Activated CD8-positive, alpha-beta memory T cell treated with anti-CD3 and anti-CD28 coated beads for 4 hours (primary cell): ENCODE measurements at places on chromosomes 12 and 14.
A peak's percentile ranks its signal among the peaks of the same experiment; 100 is the strongest.

GRCh38 chr12:113639474-113639873, 167.8 kb upstream of the LHX5 start:
- no peak for DNase-seq

GRCh38 chr14:47270715-47271114, 404.7 kb downstream of the MDGA2 start:
- DNase-seq = no peak

- DNase-seq = no peak
These were observed 213.6 kb downstream of the KIF26A start for GRCh38 chr14:104351849-104352492.

GRCh38 chr12:111193496-111193895, 175.4 kb downstream of the PHETA1 start:
- DNase-seq = no peak

DNA sequence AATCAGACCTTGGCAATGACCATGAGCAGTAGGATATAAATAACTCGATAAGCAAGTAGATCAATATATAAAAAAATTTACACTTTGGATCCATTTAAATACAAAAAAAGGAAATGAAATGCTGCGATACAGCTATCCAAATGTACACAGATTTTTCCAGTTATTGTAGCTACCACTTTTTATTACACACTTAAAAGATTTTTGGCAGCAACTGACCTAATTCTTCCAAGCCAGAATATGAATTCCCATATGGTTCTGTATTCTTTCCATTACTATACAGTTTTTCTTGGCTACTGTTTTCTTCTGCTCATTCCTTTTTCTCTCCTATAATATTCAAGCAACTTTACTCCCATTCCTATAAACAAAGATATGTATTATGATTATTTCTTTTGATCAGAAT, 52.2 kb downstream of the TMTC1 start:
- no peak for DNase-seq

DNA sequence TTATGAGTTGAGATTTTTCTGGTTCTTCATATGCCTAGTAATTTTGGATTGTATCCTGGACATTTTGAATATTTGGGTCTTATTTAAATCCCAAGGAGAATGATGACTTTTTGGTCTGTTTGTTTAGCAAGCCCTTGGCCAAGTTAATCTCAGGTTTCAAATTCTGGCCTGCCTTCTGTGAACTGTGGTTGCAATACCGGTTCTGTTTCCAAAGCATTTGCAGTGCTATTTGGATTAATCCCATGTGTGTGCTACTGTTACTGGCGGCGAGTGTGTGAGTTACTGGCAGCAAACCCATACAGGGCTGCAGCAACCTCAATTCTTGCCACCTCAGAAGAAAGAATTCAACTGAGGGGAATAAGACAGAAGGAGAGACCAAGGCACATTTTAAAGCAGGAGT, 51.1 kb downstream of the TMEM260 start:
- DNase-seq = no peak

DNA sequence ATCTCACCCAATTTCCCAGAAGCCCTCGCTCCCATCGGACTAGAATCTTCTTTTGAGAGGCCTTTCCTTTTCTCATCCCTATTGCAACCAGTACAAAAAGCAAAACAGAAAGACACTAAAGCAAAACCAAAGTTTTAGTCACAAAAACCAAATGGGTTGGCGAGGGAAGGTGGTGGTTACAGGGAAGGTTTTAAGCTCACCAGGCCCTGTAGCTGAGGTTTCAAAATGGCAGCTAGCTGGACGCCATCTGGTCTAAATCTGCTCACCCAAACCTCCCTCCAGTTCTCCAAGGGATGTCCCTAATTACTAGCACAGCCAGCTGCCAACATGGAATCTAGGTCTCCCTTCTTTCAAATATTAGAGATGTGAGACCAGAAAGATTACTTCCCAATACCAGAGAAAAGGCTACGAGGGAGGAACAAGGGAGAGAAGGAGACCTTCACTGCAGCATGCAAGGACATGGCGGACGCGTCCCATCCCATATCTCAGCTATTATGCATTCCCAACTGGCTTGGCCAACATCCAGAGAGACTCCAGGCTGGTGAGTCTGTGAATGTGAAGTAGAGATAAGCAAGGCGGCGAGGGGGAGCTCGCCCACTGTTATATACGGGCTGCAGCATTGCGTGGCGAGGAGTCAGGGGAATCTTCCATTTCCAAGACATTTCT, 70.8 kb downstream of the DPF3 start:
- no peak for DNase-seq

DNA sequence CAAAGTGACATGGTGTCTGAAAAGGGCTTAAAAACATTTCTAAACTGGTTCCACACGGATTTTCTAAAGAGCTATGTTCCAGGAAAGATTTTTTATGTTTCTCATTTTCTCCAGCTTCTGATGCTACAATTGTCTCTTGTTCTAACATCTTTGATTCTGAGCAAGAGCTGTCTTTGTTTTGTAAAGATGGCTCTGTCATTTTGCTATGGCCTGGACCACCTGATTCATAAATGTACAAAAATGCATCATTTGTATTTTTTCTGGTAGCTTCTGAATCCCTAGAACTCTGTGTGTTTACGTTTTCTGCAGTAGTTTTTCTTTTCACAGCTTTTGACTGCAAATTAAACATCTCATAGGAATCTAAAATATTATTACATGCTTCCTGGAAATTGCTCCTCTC, 3.2 kb downstream of the MLH3 start:
- DNase-seq = no peak

- DNase-seq = no peak
These were observed 38.6 kb upstream of the VPS33A start for GRCh38 chr12:122304924-122305323.

DNA sequence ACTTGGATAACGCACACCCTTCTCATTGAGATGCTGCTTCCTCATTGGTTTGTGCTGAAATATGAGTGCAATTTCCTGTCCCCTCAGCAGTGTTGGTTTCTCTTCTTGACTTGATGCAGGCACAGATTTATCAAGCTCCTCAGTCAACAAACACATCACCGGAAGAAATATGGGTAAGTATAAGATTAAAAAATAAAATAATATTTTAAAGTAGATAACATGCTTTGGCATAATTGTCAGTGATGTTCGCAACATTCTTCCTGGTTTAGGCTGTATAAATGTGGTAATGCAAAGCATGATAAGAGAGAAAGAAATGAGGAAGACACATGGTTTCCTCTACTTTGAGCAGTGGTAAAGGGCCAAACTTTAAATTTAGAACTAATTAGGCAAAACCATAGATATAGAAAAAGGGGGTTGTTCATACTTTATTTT, at the start of gene GPR65:
TSS of gene GPR65 (plus strand) at position 86 of the 432 bp plus-strand sequence. CDS start 5,713 bp downstream, outside the sequence.
- DNase-seq = no peak

DNA sequence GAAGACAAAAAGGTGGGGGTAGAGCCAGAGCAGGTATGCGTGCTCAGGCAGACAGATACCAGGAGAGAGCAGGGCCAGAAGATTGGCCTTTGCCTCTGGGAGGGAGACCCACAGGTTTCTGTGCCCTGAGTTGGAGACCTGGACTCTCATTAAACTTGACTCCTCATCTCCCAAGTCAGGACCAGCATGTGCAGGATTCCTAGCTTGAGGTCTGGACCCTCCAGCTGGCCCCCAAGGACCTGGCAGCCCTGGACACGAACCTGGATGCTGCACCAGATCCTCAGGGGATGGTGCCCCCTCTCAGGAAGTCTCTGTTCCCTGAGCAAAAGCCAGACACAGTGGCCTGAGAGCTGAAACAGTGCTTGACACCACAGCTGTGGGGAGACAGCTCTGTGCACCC, 10.5 kb upstream of the KRT73 start:
- DNase-seq = no peak

DNA sequence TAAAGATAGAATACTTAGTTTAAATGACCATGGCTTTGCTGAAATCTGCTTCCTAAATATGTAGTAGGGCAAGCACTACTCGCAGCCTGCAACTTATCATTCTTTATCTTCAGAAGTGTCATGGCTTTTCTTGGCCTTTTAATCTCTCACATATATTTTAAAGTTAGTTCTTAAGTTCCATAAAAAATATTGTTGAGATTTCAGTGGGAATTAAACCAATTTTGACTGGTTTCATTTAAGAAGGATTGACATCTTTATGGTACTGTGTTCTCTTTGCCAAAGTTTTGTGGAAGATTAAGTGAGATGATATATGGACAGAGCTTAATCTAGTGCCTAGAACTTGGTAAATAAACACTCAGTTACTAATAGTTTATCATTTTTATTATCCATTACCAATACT, 56.7 kb downstream of the KIAA0586 start:
- no peak for DNase-seq

DNA sequence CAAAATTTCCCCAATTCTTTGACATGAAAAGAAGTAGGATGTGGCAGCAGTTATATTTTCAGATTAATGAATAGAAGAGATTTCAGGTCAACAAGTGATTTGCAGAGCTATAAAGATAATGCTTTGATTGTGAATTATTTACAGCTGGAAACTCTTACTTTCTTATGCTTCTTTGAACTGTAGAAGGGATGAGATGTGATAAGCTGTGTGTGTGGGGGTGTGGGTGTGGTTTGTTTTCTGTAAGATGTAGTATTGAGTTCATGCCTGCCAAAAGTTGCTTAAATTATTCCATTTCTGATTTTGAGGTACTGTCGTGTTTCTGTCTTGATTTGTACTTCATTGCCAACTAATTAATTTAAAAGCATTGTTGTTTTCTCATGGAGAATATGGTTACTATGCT, 22.7 kb downstream of the AEBP2 start:
- DNase-seq = peak; percentile 11

- no peak for DNase-seq
These were observed 270.7 kb upstream of the PDE3A start for GRCh38 chr12:20097626-20098025.

DNA sequence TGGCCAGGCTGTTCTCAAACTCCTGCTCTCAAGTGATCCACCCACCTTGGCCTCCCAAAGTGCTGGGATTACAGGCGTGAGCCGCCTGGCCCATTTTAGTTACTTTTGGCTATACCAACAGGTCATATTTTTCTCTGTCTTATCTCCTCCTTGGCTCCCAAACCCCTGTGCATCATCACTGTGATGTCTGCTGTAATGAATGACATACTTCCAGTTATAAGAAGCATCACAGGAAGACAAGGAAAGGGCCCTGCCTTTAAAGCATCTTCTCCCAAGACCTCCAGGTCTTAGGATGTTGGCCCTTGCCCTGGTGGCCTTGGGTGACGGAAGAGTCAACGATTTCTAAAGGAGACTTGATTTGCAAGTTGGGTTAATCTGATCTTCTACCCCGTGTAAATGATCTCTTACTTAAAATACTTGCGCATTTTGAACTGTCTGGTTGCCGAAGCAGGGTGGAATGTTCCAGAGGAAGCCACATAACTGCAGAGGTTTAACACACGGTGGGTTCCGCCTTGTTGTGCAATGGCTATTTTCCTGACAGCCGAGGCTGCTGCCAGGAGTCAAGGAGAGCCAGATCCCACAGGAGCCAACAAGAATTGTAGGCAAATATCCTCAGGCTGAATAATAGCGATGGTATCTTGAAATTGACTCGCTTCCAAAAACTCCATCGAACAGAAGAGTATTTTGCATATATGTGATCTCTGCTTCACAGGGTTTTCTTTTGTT, 55.7 kb upstream of the PLXNC1 start:
- no peak for DNase-seq

- DNase-seq = no peak
These were observed 28.7 kb downstream of the UBE2N start for GRCh38 chr12:93413064-93413463.

DNA sequence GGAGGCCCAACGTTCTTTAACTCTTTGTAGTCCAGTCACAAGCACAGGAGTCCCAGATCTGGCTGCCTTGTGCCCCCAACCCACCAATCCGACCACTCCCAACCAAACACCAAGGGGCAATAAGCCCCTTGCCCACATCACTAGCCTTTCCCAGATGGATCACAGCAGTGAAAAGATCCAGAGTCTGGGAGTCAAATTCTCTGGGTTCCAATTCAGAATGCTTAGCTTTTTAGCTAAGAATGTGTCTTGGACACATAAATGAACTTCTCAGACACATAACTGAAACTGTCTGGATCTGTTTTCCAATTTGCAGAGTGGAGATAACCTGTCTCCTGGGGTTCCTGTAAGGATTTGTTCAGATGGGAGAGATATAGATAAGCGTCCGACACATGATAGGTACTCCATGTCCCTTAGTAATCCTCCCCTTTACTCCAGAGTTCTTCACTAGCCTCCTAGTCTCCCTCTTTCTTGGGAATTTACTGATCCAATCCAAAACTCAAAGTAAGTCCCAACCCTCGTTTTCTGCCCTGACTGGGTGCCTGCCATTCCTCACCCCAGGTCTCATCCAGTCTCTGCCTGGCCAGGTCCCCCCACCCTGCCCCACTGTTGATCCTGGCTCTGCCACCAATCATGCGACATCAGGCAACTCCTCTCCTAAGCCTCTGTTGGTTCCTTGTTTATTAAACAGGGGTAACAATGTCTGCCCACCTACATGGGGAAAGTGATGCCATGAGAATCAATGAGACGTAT, 439 bp upstream of the TNFRSF1A start:
- DNase-seq = no peak

DNA sequence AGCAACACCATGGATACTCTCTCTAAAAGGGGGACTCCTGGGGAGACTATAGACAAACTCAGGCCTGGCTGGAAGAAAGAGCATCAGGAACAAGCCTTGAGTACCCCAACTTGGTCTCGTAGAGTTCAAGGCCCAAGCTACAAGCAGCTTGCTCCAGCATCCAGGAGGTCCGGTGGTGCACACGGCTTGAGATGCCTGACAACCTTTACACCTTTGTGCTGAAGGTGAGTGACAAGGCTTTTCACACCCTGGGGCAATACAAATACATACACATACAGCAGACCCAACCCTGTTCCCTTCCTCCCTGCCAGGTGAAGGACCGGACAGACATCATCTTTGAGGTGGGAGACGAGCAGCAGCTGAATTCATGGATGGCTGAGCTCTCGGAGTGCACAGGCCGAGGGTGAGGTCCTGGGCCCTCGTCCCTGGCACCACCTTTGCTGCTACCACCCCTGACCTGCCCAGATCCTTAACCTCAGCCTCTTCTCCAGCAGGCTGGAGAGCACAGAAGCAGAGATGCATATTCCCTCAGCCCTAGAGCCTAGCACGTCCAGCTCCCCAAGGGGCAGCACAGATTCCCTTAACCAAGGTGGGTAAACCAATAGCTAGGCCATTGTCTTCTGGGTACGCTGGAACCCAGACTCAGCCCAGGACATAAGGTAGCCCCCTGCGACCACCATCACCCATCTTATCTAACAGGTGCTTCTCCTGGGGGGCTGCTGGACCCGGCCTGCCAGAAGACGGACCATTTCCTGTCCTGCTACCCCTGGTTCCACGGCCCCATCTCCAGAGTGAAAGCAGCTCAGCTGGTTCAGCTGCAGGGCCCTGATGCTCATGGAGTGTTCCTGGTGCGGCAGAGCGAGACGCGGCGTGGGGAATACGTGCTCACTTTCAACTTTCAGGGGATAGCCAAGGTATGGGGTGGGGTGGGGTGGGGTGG, 41.2 kb downstream of the SH2B3 start:
- no peak for DNase-seq

- no peak for DNase-seq
These were observed 146.7 kb downstream of the DYRK2 start for GRCh38 chr12:67795236-67795635.
